ENCODE measurements at places on chromosomes 11 and 22.

GRCh38 chr11:11512929-11513328 lies 108.9 kb downstream of the GALNT18 start:
- DNase-seq, result no peak

GRCh38 chr11:68841718-68842426 lies at the start of gene CPT1A:
Gene CPT1A (minus strand): TSS chr11:68841916. CDS start chr11:68815474, 26,442 bp downstream.
- DNase-seq, result peak; percentile 82

DNA sequence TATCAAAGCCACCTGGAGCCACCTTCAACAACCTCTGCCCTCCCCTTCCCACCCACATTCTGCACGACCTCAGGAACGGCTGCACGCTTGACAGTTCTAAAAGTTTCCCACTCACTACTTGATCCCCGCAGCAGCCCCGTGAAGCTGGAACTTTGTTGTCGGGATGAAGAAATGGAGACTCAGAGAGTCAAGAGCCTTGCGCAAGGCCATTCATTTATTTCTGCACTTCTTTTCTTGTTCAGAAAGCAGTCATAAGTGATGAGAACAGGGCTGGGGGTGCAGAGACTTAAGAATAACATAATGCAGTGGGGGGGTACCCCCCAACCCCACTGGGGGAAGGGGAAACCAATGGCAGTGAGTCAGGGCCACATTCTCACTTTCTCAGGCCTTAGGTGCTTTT lies 2.2 kb upstream of the ZFTA start:
- no peak for DNase-seq

DNA sequence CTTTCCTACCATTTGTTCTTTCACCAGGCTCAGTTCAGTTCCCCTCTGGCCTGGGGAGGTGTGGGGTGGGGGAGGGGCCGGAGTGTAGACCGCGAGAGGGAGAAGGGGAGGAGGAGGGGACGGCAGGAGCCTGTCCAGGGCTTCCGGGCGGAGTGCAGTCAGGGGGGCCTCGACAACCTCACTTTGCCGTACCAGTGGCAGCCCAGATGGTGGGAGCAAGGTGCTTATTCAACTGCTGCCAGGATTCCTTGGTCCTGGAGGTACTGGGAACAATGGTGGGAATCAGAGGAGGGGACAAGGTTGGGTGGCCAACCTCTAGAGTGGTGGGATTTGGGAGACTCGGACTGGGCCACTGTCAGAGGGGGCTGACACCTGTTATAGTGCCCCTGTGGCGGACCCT lies 1.2 kb downstream of the BACE1 start:
- DNase-seq, result peak; percentile 58

GRCh38 chr11:95065336-95065735 lies 1.4 kb upstream of the SRSF8 start:
- DNase-seq, result no peak

DNA sequence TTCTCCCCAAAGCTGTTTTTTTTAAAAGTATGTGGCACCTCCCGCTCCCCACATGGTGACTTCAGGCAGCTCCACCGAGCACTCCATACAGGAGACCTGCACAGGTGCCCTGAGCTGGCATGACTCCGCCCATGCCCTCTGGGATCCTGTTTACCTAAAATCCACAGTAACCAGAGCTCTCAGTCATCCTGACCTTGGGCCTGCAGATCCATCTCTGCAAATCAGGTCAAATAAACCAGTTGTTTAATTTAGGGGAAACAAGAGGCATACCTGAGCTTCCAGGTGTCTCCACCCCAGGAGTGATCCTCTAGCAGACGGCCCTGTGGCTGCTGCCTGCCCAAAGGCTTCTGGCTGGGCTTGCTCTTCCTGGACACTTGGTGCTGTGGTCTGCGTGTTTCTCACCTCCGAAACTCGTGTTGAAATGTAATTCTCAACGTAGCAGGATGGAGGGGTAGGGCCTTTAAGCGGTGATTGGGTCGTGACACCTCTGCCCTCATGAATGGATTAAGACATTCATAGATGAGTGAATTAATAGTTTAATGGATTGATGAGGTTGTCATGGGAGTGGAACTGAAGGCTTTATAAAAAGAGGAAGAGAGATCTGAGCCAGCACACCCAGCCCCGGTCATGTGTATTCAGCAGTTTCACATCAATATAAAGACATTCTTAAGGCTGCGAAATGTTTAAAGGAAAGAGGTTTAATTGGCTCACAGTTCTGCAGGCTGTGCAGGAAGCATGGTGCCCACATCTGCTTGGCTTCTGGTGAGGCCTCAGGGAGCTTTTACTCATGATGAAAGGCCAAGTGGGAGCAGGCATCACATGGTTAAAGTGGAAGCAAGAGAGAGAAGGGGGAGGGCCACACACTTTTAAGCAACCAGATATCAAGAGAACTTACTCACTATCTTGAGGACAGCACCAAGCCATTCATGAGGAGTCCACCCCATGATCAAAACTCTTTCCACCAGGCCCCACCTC lies 34.1 kb downstream of the LINC01488 start:
- DNase-seq, result no peak

DNA sequence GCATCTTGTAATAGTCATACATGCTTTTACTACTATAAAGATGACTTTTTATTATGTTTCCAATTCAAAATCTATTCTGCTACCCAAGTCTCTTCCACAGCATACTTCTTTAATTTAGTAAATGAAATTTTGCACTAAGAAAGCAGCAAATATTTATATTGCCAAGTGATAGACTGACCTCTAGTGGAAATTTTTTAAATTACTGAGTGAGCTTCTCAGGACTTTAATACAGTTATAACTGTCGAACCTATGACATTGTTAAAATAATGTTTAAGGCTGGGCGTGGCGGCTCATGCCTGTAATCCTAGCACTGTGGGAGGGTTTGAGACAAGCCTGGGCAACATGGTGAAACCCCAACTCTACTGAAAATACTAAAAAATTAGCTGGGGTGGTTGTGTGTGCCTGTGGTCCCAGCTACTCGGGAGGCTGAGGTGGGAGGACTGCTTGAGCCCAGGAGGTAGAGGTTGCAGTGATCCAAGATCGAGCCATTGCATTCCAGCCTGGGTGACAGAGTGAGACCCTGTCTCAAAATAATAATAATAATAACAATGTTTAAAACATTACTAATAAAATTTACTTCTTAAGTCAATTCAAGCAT lies 27.3 kb downstream of the STK33 start:
- DNase-seq, result peak; percentile 66

GRCh38 chr11:59204746-59205145 lies 8.0 kb downstream of the MPEG1 start:
- DNase-seq, result no peak

DNA sequence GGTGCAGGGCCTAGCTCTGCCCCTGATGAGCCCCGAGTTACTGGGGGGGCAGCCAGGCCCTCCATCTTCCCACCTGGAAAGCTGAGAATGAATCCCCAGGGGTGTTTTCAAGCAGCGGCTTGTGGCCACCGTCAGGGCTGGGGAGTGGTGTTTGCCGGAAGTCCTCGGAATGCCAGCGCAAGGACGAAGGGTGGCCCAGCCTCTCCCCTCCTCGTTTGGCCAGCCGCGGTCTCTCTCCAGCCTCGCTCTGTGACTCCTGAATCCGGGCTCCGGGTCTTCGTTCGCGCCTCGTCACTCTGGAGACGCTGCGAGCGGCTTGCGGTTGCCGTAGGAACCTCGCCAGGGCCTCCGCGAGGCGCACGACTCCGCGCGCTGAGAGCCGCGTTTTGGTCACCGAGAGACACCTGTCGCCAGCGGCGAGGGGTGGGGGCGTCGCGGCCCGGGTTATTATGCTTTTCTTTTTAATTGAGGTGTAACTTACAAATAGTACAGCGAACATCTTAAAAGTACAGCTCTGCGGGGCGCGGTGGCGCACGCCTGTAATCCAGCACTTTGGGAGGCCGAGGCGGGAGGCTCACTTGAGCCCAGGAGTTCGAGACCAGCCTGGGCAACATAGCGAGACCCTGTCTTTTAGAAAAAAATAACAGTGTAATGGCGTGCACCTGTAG lies 6.3 kb upstream of the KDELR3 start:
- DNase-seq, result peak; percentile 96

DNA sequence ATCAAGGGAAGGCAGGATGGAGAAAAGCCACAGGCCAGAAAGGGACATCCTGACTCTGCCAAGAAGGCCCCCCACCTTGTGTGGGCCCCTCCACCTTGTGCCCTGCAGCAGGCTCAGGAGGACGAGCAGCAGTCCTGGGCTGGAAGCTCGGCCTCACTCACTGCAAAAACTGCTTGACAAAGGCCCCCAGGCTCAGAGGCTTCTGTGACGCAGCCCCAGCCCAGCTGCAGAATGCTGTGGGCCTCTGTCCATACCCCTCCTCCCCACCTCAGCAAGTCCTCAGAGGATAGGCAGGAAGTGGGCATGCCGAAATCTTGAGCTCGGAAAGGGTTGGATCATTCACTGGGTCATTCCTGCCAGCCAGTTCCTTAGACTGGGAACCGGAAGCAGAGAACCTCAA lies 61.9 kb downstream of the NRXN2 start:
- no peak for DNase-seq

- no peak for DNase-seq
Measured at GRCh38 chr11:36012455-36012854, 68.6 kb downstream of the LDLRAD3 start.

GRCh38 chr22:30561402-30562189 lies 12.9 kb downstream of the GAL3ST1 start:
- DNase-seq, result no peak

- no peak for DNase-seq
Measured at GRCh38 chr11:80958361-80958760, 1517.5 kb upstream of the TENM4 start.

DNA sequence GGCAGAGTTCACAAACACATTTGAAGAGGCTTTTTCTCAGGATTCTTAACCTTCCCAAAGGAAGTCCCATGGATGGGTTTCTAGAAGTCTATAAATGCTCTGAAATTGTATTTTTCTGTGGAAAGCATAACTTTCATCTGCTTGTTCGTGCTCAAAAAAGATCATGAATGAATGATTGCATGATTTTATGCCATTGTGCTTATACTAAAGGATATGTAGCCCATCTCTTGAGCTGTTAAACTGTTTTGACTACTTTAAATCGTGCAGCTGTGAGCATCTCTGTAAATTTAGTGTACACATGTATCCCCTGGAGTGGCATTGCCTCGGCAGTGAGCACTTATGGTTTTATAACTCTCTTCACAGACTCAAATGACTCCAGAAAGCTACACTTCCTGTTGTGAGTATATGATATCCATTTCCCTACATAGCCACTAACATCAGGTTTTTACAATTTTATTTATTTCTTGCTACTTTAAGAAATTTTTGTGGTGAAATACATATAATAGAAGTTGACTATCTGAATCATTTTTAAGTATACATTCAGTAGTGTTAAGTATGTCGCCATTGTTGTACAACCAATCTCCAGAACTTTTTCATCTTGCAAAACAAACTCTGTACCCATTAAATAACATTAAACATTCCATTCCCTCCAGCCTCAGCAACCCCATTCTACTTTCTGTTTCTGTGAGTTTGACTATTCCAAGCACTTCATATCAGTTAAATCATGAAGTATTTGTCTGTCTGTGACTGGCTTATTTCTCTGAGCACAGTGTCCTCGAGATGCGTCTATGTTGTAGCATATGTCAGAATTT lies 8.0 kb downstream of the NEAT1 start:
- no peak for DNase-seq

GRCh38 chr11:36953976-36954375 lies 355.9 kb upstream of the RAG2 start:
- no peak for DNase-seq

- DNase-seq, result no peak
Measured at GRCh38 chr22:17832665-17833064, 58.4 kb upstream of the BID start.

- DNase-seq, result peak; percentile 56
Measured at GRCh38 chr22:37802310-37803194, 5.2 kb upstream of the GCAT start.

- no peak for DNase-seq
Measured at GRCh38 chr11:124608147-124608546, 3.1 kb upstream of the PANX3 start.

DNA sequence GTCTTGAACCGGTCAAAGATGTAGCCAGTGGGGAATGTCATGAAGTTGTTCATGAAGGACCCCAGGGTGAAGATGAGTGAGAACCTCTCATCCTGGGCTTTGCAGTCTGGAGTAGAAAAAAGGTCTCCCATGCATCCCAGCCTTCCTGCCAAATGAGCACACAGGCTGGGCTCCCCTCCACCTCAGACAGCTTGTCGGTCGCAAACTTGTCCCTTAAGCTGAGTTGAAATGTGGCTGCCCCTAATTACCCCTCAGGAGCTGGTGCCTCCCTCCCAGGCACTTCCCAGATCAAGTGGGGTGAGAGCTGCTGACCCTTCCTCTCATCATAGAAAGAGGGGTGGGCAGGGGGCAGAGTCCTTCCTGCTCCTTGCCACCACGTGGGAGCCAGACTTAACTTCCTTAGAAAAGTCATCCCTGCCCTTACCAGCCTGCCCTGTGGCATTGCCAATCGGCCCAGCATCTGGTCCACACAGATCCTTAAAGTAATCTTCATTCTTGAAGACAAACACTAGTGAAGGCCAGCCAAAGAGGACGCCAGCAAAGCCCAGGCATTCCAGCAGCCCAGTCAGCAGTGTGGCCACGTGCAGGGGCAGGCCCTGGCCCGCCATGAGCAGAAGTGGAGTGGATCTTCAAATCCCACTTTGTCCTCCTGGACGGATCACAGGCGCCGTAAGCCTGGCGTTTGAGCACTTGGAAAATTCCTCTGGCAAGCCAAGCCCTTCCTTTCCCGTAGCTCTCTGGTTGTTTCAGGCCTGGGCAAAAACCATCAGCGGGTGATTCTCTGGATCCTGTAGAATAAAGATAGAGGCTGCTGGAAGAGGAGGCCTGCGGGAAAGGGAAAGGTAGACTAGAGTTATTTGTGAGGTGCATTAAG lies 1.1 kb downstream of the SLC43A3 start:
- no peak for DNase-seq

DNA sequence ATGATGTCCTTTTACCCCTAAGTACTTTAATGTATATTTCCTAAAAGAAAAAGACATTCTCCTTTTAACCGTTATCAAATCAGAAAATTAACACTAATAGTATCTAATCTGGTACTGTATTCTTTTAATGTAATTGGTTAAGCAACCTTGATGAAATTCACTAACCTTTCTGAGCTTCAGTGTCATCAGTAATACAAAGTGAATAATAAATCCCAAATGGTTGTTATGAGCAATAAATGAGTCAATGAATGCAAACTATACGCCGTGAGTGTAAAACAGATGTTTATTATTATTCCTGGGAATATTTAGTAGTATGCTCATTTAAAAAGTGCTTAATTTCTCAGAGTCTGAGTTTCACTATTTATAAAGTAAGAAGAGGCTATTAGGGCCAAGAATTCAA lies 21.5 kb downstream of the UEVLD start:
- DNase-seq, result no peak

GRCh38 chr11:12455938-12456337 lies 78.6 kb downstream of the PARVA start:
- no peak for DNase-seq
